ENCODE measurements at places on chromosomes 3 and 15. TPM values are rescaled to one million over a fixed set of nuclear protein-coding genes. Genes with fewer than 3 reads are reported as not detected.

- DNase-seq, result no peak
These were observed 10.7 kb downstream of the CNTN6 start for GRCh38 chr3:1103525-1103924.

DNA sequence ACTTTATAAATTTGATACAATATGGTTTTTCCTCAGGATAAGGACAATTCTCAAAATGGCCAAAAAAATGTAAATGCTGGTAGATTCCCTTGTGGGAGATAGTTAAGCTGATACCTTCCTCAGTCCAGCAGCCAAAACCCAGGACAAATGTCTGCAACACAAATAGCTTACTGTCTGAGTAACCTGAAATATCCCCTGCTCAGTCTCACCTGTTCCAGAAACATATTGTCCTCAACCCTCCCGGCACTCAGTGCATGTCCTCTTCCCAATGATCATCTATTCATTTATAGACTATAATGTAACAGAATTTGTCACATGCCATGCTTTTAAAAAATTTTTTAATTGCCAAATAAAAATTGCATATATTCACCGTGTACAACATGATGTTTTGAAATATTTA is 12.2 kb downstream of the RBSN start:
- DNase-seq, result no peak

The CHRM5 gene
- 0.47 TPM for total RNA-seq

GRCh38 chr15:66542896-66543295 is 22.9 kb downstream of the LCTL start:
- no peak for DNase-seq

The CYP1A1 gene
- 0.47 TPM for total RNA-seq

DNA sequence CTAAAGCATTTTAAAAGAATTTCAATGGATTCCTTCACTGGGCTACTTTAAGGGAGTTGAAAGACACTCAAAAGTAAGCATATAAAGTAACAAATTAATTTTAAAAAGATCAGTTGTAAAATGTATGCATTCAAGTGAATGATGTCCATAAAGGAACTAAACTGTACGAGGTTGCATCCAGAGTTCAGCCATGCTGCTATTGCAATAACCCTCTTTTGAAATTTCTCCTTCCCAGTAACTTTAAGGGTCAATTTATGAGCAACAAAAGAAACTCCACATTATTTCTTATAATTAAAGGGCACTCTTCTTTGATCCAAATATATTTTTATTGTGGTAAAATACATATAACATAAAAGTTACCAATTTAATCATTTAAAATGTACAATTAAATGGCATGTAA is 22.9 kb downstream of the BTLA start:
- DNase-seq, result no peak

DNA sequence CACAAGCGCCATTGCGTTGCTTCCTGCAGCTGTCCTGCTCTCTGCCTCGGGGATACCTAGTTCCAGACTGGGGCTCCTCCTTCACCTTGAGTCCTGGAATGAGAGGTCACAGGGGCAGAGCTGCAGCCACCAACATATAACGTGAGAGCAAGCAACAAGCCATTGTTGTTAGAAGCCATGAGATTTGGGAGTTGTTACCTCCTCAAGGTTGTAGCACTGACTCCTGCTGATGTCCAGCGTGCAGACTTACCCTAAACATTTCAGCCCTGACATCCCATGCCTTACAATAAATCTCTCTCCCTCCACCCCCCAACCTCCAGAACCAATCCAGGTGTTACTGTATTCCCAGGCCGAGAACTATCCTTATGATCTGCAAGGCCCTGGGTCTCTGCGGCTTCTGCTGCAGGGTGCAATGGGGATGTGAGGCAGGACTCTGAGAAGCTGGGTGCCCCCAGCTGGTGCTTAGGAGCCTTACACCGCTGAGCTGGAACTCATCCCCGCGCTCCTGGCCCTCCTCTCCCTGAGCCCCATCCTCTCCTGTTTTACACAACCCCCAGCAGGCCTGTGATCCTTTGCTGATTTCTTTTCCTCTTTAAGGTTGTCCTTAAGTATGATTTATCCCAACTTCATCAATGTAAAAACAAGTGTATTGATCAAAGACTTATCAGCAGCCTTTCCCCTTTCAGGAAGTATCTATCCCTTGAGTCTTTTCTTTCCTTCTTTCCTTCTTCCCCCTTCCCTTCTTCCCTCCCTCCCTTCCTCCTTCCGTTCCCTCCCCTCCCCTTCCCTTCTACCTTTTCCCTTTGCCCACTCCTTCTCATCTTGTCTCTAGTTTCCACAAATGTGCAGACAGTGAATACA is 84.2 kb upstream of the ABHD2 start:
- DNase-seq, result no peak

DNA sequence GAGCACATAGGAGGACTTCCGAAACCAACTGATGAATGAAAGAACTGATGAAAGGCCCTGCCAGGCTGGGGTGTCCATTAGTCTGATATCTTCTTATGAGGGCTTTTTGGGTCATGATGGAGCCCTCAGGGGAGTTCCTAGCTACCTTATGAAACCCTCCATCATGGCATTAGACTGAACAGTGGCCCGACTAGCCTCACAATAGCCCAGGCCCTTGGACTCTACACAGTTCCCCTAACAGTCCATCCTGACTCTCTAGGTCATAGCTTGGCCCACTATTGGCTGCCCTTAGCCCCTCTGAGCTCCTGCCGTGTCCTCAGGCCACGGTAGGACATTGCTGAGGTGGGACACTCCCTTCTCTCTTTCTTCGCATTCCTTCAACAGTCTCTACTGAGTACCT is 365.9 kb downstream of the CACNA2D3 start:
- no peak for DNase-seq
